ENCODE measurements at places on chromosomes 4 and X.

DNA sequence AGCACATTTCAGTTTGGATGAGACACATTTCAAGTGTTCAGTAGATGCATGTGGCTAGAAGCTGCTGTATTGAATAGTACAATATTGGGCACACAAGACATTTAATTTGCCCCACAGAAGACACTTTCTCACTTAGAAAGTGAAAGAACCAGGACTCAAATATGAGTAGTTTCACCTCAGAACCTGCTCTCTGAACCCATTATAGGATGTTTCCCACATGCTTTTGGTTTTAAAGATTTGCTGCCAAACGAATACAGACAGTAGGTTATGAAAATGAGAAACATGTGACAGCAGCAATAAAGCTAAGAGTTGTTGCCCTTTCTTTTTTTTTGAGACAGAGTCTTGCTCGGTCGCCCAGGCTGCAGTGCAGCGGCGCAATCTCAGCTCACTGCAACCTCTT, 32.3 kb downstream of the C4orf54 start:
- no peak for DNase-seq

GRCh38 chr4:189355590-189355989, 585.1 kb upstream of the FRG1 start:
- no peak for DNase-seq

- no peak for DNase-seq
Measured at GRCh38 chrX:153408871-153409351, 2.4 kb upstream of the ZFP92 start.

DNA sequence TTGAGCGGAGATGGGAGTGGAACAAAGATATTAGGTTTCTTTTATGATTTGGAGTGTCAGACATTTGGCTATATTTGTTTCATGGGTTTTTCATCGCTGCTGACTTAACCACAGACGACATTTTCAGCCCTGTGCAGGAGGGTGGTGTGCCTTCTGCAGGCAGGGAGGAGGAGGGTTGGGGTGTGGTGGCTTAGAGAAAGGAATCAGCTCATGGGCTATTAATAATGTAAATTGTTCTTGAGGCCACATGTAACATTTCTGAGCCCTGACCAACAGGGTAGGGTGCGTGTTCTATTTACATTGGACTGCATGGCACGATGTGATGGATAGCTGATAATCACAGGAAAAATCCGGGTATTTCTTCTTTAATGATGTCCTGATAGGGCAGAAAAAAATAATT, 67.6 kb downstream of the POLA1 start:
- DNase-seq = no peak

DNA sequence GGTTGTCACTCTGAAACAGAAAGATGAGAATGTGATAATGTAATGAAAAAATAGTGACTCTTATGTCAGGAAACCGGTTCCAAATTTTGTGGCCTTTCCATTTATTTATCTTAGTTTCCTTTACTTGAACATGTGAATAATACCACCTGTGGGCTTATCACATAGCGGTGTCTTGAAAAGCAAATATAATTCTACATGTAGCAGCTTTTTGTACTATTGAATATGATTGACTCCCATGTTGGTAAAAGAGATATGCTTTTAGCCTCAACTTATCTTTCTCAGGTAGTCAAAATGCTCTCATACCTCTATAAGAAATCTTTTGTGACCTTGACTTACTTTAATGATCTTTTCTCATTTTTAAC, 12.0 kb downstream of the PRDM8 start:
- DNase-seq = no peak

DNA sequence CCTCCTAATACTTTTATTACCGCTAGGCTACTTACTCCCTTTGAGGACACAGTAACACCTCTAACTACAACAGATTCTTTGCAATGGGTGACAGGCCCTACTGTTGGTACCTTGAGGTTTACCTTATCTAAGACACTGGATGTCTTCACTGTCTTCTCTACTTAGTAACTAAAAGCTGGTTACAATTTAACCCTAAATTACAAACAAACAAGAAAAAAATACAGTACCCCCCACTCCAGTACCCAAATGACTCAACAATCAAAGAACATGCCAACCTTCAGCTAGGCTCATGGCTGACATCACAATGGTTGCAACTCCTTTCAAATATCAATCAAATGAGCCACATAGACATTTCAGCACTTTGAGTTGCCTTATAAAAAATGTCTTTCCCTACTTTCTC, 198.0 kb downstream of the GUCY2F start:
- no peak for DNase-seq

DNA sequence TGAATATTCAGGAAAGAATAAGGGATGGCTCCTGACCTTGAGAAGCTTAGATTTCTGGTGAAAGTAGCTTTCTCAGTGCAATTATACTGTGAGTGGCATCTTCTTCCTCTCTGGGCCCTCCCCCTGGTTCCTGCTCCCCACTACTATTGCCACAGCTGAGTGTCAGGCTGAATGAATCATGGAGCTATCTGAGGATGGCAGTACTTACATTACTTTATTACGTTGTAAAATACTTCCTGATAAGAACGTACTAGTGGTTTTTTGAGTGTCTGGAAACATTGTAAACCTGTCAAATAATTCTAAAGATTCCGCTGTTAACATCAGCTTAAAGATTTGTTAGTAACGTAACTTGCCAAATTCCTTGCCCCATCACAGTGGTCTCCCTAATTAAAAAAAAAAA, 36.2 kb downstream of the ARHGAP10 start:
- no peak for DNase-seq

- DNase-seq = no peak
Measured at GRCh38 chr4:17188547-17189400, 290.3 kb upstream of the LDB2 start.

DNA sequence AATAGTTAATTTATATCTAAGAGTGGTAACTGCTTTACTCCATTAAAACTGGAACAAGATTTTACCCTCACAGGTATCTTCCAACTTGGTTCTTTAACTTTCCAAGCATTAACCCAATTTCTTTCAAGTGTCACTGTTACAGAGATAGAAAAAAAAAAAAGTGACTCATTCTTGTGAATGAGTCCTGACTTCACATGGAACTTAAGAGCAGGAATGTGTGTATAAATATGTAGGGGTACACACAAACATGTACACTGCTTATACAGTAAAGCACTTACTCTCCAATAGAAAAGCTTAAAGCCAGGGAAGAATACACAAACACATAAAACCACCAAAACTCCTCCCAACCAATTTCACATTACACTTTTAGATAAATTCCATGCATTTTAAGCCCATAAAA, 38.8 kb downstream of the TAPT1 start:
- no peak for DNase-seq

GRCh38 chr4:182429896-182430295, 186.7 kb downstream of the TENM3 start:
- no peak for DNase-seq

DNA sequence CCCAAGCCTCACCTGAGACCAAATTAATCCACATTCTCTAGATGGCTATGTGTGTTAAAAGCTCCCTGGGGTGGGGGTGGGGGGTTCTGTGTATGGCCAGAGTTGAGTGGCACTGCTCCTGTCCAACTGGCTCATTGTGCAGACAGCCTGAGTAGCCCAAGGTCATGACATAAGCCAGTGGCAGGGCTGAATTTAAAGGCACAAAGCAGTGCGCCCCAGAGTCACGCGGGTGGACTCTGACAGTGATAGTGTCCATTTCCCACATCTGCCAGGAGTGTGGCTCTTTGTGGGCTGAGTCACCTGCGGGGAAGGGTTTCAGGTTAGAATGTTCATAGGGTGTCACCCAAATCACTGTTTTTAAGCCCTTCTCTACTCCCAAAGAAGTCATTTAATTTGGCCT, 45.4 kb downstream of the SCD5 start:
- no peak for DNase-seq

DNA sequence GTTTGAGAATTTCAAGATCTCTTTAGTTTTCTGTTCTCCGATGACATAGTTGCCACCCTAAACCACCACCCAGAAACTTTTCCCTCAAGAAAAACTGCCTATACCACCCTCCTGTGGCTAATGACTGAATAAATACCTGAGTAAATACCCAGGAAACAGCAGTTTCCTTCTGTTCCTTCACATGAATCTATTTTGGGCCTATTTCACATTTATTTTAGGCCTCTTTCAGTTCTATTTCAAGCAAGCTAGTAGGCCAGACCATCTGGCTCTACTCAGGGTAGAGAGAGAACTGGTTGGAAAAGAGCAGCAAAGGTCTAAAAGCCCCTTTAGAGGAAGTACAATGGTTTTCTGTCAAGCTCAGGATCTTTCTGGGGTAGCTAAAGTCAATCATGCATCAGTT, 23.4 kb downstream of the ARHGEF9 start:
- DNase-seq = no peak

DNA sequence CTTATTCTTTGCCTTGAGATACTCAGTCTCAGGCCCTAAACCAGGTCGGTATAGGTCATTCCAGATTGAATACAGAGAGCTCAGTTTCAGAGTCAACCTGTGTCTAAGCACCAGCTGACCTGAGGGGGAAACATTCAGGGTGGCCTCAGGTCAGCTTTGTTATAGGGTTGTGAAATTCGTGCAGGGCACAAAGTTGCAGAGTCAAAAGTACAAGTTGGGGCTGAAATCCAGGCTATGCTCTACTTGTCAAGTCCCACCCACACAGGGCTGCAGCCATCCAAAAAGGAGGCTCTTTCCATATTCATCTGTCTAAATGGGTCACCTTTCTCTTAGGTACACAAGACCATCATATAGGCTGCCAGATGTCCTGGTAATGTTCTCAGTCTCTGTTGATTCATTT, 89.7 kb downstream of the ITIH6 start:
- DNase-seq = no peak

DNA sequence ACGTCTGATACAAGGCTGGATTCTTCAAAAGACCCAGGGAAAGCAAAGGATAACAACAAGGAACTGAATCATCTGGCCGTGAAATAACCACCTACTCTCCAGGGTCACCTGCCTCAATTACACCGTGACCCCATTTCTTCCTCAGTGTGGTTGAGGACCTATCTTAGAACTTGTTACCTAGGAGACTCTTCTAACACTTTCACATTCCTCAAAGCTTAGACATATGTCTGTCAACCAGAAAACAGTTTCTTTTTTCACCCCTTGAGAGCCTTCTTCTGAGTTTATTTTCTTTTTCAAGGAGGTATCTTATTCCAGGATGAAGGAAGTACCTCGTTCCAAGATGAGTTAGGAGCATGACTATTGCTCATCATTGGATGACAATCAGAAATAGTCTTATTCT, 337.8 kb downstream of the ARHGAP24 start:
- no peak for DNase-seq

GRCh38 chr4:24768604-24769003, 26.8 kb upstream of the SOD3 start:
- DNase-seq = no peak

- no peak for DNase-seq
Measured at GRCh38 chrX:51697397-51697796, 12.9 kb upstream of the CENPVL1 start.

DNA sequence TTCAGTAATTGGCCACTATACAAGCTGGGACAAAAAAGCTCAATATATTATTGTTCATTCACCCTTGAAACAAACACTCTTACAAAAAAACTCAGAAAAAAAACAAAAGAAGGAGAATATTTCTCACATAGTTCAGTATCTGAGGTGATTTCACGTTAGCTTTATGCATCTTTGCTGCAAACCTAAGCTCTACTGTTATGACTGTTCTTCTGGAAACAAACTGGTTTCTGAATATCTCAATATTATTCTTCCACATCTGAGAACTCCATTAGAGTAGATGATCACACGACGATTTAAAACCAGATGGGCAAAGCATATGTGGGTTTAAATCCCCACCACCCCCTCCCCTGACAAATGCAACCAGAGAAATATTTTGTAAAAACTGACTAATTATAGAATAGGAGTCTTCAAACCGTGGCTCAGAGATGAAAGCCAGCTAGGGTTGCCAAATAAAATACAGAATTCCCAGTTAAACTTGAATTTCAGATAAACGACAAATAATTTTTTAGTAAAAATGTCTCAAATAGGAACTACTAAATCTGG, 182.0 kb upstream of the FAM241A start:
- DNase-seq = no peak

- DNase-seq = no peak
Measured at GRCh38 chrX:88072339-88073030, 554.9 kb downstream of the KLHL4 start.

GRCh38 chrX:140087875-140088274, 122.6 kb upstream of the CXorf66 start:
- no peak for DNase-seq

GRCh38 chr4:177385576-177386277, 56.5 kb downstream of the AGA start:
- no peak for DNase-seq

- no peak for DNase-seq
Measured at GRCh38 chr4:57214654-57215411, 104.6 kb upstream of the IGFBP7 start.

- DNase-seq = no peak
Measured at GRCh38 chr4:119337010-119337409, 15.1 kb upstream of the FABP2 start.

DNA sequence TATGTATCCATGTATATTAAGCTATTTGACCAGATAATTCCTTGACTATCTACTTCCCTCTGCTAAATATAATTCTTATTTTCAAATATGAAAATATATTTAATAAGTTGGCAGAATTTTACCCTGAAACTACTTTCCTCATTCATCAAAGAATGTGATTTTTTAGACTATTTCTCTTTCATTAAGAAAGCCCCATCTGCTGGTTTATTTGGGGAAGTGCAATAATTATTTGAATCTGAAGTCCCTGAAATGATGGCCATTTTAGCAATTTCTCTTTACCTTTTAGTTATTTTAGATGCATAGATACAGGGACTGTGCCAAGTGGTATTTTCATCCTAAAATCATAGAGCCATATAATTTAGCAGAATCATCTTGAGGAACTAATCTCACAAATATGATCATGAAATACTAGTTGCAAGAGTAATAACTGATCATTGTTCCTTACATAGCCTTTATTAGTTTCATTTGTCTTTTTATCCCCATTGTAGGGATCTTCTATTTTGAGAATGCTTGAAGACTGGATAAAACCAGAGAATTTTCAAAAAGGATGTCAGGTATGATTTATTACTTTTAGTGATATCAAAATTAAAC, 39.0 kb downstream of the ENPEP start:
- no peak for DNase-seq

DNA sequence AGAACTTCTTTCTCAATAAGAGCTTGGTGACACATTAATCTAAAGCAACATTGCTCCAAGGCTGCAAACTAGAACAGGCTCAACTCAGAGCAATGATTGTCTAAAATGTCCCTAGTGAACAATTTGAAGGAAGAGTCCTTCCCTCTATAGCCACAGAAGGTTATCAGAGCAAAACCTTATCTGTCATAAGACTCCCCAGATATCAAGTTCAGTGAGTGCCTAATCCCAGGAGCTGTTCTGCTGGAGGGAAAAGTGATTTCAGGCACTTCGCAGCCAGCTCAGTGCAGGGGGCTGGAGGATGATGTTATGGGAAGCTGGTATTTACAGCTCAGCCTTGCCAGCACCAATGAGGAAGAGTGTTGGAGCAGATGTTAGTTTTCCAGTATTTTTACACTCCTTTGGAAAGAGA, 497.5 kb downstream of the INPP4B start:
- DNase-seq = no peak

- DNase-seq = no peak
Measured at GRCh38 chrX:109672239-109672638, 47.3 kb upstream of the KCNE5 start.

GRCh38 chr4:137267024-137267423, 265.3 kb downstream of the PCDH18 start:
- no peak for DNase-seq

GRCh38 chrX:120797188-120797851, 78.3 kb downstream of the CT47B1 start:
- no peak for DNase-seq

- no peak for DNase-seq
Measured at GRCh38 chrX:134542485-134542884, 82.5 kb downstream of the HPRT1 start.

Measured in stimulated activated CD8-positive, alpha-beta memory T cell treated with anti-CD3 and anti-CD28 coated beads, Interleukin-15, amount 100 ng/mL, for 48 hours (primary cell).